NCI-H748 treated with DMSO at 0.1 percent for 48 hours (cell line): ENCODE measurements at places on chromosomes 6 and 20.

- DNase-seq = peak; percentile 84
Observed at GRCh38 chr20:8305449-8305978, 173.4 kb downstream of the PLCB1 start.

GRCh38 chr6:146253691-146254090, 224.8 kb downstream of the GRM1 start:
- DNase-seq = no peak

DNA sequence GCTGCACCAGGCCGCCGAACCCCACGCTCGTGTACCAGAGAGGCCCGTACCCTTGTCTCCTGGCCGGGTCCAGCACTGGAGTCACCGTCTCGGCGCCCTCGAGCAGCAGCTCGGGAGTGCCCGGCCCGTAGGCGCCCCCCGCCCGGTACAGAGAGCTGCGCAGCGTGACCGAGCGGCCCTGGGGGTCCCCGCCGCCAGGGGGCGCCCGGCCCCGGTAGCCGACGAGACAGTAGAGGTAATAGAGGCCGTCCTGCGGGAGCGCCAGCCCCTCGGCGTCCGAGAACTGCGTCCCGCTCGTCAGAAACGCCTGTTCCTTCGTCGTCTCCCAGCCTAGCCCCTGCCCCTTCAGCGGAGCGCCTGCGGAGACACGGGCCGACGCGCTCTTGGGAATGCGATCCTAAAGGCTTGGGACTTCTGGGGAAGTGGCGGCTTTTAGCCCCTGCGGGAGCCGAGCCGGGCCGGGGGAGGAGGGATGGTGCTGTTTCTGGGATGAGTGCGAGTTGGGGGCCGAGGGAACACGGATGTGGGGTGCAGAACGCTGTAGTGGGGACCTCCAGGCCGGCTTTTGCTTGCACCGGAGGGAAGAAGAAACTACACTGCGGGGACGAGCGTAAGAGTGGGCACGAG, 1.3 kb downstream of the LTB start:
- peak; percentile 64 for DNase-seq

GRCh38 chr6:107209406-107210305, 94.3 kb upstream of the BEND3 start:
- no peak for DNase-seq

DNA sequence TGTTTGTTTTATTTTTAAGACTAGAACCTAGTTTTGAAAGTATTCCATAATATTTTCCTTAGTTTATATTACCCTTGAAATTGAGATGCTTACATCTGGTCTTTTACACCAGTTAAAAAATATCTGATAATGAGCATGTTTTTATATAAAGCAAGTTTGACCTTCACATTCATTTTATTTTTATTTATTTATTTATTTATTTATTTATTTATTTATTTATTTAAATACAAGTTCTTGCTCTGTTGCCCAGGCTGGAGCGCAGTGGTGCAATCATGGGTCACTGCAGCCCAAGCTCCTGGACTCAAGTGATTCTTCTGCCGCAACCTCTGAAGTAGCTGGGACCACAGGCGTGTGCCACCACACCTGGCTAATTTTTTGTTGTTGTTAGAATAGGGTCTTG, 52.8 kb upstream of the ADIG start:
- DNase-seq = no peak

DNA sequence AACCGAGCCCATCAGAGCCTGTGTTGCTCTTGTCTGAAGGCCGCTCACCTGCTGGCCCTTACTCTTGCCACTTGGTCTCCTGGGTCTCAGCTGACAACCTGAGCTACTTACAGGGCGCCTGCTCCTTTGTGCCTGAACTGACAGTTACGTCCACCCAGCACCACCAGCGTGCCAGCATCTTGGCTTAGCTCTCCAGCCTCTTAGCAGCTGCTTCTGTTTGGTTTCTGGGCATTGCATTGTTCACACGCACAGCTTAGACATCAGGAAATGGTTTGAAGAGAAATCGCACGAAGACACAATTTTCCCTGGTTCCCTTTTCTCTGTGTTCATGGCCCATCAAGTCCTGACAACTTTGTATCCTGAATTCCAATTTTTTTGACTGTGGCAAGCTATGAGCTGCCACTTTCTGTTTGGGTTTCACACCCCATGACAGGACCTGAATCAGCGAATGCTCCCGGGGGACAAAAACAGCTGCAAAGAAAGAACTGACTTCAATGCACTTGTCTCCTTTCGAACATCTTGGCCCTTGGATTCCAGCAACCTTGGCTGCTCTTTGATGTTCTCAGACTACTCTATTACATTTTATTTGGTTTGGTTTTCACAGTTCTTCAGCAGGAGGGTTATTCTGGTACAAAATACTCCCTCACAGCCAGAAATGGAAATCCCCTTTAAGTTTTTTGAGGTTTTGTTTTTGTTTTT, 45.2 kb upstream of the LY86 start:
- no peak for DNase-seq

DNA sequence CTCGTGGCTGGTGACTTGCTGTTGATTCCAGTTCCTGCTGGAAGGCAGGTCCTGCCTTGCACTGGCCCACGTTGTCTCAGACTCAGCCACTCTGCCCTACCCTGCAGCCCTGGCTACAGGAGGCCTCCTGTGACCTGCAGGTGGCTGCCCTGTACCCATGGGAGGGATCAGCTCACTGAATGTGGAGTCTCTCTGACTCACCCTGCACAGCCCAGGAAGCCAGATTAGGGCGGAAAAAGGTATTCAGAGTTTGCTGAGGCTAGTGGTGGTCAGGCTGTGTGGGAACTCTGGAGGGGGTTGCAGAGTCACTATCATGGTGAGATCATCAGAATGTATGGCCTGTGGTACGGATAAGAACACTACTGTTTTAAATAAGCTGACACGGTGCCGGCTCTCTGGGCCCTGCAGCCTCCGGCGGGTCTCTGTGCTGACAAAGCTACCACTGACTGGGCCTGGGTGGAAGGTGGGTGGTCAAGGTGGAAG, 24.7 kb upstream of the PYGB start:
- DNase-seq = no peak

DNA sequence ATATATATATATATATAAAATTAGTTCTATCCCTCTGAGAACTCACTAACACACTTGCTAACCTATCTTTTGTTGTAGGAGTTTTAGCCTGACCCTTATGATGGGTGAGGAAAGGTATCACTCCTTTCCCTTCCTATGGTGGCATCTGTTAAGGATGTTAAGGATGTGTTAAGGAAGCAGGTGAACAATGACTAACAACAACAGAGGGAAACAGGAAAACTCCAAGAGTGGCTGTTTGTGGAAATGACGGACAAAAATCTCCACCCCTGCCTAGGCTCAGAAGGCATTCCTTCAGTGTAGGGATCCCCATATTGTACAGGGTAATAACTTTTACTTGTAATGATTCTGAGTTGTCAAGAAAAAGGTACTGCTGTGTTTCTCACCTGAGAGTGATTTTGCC, 8.8 kb upstream of the TPD52L1 start:
- no peak for DNase-seq

DNA sequence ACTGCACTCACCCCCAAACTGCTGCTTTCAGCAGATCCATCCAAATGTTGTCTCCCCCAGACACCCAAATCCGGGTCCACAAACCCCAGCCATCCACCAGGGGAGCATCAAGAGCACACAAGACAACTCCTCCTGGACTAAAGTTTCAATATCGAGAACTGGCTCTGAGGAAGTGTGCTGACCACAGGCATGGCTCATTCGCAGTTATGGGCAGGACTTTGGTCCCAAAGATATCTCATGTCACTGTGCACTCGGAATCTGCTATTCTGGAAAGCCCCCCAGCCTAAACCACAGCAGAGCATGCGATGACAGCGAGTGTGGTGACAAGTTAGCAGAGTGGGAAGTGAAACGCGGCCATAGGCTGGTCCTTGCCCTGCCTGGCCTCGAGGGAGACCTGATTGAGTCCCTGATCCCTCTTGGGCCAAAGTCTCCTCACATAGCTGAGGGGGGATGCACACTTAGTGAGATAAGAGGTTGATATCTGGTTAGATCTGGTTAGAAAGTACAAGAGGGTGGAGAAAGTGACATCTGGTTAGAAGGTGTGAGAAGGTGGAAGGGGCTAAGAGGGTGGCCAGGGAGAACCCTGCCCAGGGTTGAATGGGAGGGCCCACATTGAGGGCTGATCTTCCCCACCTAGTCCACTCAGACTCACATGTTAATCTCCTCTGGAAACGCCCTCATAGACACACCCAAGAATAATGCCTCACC, 149.7 kb downstream of the MRPL14 start:
- DNase-seq = no peak

DNA sequence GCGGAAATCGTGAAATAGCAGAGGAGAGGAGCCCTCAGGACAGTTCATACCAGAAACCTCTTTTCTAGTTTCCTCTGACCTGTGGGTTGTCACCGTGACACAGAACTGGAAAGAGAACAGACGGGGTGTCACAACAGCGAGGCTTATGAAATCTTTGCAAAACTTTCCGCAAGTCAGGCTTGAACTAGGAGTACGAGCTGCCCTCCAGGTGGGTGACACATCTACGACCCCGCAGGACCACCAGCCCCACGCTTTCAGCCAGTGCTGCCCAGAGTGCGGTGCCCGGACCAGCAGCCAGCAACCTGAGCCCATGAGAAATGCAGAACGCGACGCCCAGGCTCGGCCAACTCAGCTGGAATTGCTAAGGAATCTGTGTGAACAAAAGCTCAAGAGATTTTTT, 30.8 kb downstream of the WRNIP1 start:
- no peak for DNase-seq

- DNase-seq = no peak
Observed at GRCh38 chr6:105344881-105345370, 58.0 kb downstream of the PREP start.

- no peak for DNase-seq
Observed at GRCh38 chr6:13831615-13832014, 17.3 kb upstream of the MCUR1 start.

DNA sequence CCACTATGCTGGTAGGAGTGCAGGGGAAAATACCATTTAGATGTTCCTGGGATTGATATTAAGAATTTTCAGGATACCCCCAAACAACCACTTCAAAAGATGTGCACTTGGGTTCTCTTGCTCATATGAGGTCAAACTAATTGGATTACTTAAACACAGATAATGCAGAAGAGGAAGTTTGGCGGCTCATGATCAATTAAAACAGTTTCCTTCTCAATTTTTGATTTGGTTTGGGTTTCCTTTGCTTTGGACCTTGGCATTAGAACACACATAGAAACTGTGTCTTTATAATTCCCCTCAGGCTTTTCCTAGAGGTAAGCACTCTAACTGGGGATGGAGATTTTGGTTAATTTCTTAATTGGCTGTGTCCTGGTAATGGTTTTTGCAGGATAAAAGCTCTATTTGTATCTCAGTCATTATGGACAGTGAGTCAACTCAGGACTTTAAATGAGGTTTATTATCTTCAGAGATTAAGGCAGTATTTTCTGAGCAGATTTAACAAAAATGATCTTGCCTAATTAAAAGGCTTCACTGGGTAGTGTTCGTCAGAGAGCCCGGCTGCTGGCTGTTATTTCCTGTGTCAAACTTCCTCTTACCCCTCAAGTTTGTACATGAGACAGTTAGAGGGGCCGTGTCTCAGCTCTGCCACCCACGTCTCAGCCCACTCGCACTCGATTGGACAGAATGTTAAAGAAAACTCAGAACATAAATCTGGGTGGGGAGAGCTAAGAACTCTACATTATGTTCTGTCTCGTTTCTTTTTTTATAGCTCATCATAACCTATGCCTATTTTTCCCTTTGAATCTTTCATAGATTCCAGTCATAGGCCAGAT, 50.3 kb upstream of the PREP start:
- no peak for DNase-seq

- DNase-seq = no peak
Observed at GRCh38 chr6:25458485-25458884, 179.3 kb downstream of the CARMIL1 start.

DNA sequence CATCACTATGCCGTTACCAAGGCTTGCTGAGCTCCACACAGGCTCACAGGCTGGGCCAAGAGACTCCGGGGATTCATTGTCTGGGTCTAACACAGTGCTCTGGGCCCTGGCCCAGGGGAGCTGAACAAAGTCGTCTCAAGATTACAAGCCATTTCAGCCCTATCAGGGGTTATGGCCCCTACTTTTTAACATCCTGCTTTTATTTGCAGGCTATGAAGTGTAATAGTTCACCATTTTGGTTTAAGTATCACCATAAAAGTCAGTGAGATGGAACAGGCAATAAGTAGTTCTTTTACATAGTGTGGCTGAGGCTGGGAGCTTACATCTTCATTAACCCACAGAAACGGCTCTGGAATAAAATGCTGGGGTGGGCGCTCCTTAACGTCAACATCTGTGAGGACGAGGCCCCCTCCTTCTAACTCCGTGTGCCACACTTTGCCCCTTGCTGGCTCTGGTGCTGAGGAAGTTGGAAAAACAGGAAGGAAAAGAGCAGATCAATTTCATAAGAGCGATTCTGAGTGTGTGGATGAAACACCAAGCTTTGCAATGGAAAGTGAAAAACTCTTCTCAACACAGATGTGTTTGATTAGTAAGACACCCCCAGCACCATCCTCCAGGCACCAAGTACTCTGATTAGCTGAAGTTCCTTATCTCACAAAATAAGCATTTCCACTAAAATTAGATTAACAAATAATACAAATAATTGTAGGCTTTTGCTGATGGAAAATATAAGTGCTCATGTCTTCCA, 447.3 kb downstream of the MAFB start:
- DNase-seq = no peak

DNA sequence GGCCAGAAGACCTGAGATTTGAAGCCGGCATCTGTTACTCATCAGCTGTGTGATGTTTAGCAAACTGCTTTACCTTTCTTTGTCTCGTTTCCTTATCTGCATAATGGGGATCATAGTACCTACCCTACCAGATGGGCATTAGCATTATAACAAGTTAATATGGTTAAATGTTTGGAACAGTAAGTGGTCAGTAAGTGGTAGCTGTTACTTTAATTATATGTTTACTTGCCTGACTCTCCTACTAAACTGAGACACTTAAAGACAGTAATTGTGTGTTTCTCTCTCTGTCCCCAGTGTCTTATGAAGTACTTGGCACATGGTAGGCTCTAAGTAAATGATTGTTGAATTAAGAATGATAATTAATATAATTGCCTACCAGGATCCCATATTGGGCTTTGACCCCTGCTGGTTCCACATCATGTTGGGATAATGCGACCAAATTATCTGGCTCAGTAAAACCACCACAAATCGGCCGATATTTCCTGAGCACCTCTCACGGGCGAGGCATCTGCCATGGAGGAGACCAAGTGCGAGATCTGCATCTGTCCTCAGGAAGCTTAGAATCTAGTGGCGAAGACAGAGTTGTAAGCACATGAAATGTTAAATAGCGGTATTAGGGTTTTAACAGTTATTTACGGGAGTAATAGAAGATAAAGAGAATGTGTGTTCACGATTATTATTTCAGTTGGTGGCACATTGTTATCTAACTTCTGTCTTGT, 31.4 kb downstream of the PTK7 start:
- peak; percentile 92 for DNase-seq

- DNase-seq = no peak
Observed at GRCh38 chr20:1242530-1242929, 16.7 kb downstream of the RAD21L1 start.
